Peyer's patch (tissue), 4 donors: ENCODE measurements at places on chromosomes 16 and 17. TPM values are rescaled to one million over a fixed set of nuclear protein-coding genes. Genes with fewer than 3 reads are reported as not detected.
A peak's percentile ranks its signal among the peaks of the same experiment; 100 is the strongest.

KRTAP9-2 gene
- not detected for total RNA-seq

CNTNAP1 gene
- total RNA-seq: 1.1 TPM

ACSM5 gene
- total RNA-seq: 3.1 TPM

SYNRG gene
- 42.5 TPM for total RNA-seq

ELMO3 gene
- 119 TPM for total RNA-seq

MAPT gene
- total RNA-seq: 1.6 TPM

CALB2 gene
- 3.6 TPM for total RNA-seq

RDM1 gene
- 1.9 TPM for total RNA-seq

KRT16 gene
- not detected for total RNA-seq

DNA sequence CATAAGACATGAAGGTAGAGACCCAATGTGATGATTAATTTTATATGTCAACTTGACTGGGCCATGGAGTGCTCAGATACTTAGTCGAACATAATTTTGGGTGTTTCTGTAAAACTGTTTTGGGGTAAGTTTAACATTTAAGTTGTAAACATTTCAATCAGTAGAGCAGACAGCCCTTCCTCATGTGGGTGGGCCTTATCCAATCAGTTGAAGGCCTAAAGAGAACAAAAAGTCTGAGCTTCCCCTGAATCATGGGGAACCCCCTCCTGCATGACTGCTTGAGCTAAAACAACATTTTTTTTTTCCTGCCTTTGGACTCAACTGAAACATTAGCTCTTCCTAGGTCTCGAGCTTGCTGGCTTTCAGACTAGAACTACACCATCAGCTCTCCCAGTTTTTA is 327.3 kb upstream of the SOX9 start:
- no peak for DNase-seq

DNA sequence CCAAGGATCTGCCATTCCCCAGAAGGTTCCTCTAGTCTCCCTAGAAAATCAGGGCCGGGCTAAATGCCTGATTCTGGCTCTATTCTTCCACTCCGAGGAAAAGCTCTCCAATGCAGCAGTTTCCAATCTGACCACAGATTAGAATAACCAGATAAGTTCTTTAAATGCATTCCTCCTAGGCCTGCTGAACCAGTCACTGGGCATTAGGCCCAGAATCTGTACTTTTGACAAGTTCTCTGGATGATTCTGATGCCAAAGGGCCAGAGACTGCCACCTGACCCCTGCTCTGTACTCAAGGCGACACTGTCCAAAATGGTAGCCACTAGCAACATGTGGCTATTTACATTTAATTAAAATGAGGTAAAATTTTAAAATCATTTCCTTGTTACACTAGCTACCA is 22.3 kb downstream of the MAP3K14 start:
- DNase-seq: no peak

- no peak for DNase-seq
Observed at GRCh38 chr16:66446737-66447136, 19.6 kb downstream of the BEAN1 start.

DNA sequence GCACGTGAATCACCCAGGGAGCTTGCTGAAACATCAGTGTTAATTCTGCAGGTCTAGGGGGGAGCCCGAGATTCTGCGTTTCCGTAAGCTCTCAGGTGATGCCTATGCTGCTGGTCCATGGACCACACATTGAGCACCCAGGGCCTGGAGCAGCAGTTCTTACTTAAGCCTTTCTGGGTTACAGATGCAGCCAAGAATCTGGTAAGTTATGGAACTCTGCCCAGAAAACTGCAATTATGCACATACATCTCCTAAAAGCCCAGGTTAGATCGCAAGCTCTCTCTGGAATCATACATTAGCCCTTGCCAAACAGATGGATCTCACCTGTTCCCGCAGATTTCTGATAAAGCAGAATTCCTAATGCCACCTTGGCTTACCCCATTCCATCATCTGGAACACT is 265.9 kb upstream of the SALL1 start:
- no peak for DNase-seq

DNA sequence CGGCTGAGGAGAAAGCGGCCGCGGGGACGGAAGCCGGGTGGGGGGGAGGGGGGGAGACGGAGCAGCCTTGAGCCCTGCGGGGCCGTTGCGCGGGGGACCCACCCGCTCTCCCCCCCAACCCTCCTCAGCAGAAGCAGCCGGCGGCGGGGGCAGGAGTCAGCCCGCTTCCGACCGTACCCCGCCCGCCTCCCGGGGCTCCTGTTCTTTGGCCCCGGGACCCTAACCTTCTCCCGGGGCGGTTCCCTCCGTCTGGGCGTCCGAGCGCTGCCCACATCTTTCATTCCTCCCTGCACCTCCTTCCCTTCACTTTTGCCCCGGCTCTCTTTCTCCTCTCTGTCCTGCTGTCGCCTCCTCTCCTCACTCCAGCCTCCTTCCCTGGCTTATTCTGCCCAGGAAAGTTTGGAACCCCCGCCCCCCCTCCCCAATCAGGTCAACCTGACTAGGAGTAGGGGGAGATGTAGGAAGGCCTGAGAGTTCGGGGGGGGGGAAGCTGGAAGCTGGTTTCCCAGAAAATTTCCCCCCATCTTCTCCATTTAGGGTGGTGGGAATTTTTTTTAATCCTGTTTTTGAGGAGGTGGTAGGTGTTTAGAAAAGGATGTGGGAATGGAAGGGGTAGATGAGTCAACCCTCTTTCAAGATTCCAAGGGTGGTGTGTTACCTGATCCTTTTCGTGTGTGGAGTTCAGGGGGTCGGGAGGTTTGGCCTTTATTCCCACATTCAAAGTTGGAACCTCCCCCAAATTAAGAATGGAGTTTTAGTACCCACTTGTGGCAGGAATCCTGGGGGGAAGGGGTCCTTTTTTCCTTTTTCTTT is 427 bp upstream of the NLK start:
- no peak for DNase-seq

- DNase-seq: no peak
Observed at GRCh38 chr16:24580665-24581064, 41.3 kb downstream of the RBBP6 start.

DNA sequence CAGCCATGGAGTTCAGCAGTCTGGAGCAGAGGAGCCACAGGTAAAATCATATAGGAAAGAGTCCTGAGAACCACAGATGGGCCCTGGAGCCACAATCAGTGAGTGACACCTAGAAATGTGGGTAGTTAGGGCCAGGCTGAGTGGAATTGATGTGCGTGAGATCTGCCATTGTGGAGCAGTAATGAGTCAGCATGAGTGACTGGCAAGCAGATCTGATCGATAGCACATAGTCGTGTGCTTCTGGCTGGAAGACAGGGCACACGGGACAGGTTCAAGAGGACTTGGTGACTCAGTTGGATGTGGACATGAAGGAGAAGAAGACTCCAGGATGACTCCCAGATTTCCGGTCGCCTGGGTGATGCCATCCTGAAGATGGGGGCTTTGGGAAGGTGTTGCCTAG is 12.3 kb downstream of the ADORA2B start:
- DNase-seq: no peak

GRCh38 chr17:72387969-72388368 is 267.1 kb downstream of the SOX9 start:
- no peak for DNase-seq

DNA sequence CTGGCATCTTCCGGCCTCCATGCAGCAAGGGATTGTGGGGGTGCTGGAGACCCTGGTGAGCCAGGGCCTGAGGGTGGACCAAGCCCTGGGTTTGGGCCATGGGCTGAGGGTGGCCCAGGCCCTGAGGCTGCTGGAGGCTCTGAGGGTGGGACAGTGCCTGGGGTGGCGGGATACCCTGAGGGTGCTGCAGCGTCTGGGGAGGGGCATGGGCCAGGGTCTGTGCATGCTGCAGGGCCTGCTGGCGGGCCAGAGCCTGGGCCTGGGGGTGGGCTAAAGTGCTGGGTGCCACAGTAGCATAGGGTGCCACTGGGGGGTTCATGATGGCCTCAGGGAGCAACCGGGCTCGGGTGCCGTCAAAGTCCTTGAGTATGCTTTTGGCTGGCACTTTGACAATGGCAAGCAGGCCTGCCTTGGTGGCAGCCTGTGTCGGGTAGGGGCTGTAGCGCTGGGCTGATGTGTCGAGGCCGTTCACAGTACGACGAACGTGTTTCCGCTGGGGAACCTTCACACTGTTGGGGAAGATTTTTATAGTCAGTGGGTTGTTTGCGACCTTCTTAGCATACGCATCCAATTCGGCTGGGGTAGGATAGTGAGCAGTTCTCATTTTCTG is 15.6 kb downstream of the TRAF4 start:
- no peak for DNase-seq

GRCh38 chr16:26395700-26396099 is 671.0 kb upstream of the C16orf82 start:
- DNase-seq: no peak

DNA sequence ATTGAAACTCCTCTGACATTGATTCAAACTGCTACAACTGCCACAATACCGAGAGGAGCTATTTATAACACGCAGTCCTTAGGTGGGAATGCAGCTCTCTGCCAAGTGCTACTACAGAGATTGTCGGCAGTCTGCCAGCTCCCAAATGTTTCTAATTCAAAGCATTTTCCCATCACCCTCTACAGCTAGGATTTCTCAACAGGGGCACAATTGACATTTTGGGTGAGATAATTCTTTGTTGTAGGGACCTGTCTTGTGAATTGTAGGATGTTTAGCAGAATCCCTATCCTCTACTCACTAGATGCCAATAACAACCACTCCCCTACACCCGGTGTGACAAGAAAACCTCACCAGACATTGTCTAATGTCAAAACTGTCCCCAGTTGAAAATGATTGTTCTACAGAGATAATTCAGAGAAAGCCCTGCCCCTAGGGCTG is 7.8 kb upstream of the N4BP1 start:
- DNase-seq: no peak

DNA sequence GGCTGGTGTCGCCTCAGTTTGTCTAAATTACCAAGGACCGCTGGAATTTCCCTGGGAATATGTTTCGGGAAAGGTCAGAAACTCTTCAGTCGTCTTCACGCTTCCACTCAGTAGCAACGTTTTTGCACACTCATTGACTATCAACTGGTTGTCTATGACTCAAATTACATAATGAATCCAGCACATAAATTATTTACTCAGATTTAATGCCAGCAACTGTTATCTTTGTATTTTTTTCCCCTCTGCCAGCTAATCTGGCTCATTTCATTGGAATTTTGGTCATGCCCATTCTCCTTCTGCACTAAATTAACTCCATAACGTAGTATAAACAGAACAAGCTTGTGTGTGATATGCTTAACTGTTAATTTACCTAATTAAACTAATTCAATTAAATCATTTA is 372.7 kb upstream of the ZFHX3 start:
- no peak for DNase-seq

DNA sequence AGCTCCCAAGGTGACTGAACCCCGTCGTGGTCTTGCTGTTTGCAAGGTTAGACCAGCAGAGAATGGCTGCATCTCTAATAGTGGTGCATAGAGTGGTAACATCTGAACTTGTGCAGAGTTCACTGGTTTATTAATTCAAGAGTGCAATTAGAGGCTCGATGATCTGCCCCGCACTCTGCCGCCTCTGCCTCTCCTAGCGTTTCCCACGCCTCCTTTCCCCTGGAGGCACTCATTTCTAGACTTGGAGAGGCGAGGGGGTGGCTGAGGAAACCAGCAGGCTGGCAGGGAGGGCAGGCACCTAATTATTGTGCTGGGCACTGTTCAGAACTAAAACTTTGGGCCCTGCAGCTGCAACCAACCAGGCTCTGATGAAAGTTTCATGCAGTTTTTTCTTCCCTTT is 363.5 kb upstream of the EEF2KMT start:
- no peak for DNase-seq

GRCh38 chr17:17364338-17364667 is 61.1 kb downstream of the NT5M start:
- DNase-seq: no peak

GRCh38 chr17:7294614-7295153 is at the start of gene YBX2:
Gene YBX2, minus strand, starts transcription at chr17:7294639. Its CDS starts 139 bp downstream, at chr17:7294500.
- peak; percentile 98 for DNase-seq

GRCh38 chr17:78450696-78451345 is 72.4 kb downstream of the PGS1 start:
- DNase-seq: no peak

DNA sequence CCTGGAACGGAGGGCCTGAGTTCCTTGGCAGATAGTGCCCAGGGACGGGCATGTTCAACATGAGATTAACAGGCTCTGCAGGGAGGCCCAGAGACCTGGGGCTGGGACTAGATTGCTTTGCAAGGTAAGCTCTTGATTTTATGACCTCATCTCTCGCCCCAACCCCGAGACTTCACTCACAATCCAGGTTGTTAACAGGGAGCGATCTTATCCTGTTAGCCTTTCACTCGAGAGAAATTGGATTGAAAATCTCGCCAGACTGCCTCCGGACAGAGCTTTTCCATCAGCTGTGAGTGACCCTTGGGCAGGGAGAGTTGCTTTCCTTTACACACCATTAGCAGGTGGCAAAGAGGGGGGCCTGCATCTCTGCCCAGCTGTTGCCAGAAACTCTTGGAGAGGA is 521.7 kb upstream of the EEF2KMT start:
- DNase-seq: no peak

DNA sequence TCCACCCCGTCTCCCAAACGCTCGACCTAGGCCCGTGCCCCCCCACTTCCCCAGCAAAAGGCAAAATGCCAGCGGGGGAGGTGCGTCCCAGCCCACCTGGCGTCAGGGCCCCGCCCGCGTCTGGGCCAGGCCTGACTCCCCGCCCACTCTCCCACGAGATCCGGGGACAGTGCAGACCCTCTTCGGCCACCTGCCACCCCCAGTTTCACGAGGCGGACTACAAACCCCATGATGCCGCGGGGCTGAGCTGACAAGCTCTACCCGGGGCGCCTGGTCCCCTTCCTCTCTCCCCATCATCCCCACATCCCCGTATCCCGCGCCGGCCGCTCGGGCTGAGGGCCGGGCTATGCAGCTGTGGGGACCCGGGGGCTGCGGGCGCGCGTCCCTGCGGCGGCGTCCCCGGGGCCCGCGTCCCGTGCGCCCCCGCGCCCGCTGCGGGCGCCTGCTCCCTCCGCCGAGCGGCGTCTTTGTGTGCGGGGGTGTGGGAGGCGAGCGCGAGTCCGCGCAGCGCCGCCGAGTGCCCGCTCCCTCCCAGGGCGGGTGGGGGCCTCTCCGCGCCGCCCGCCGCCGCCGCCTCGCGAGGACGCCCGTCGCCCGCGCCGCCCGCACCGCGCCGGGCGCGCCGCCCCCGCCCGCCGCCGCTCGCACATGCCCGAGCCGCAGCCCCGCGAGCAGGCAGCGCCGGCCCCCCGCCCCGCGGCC is at the start of gene ANKRD13B:
ANKRD13B (plus strand) TSS at position 283 of the 702 bp plus-strand sequence. CDS start 490 bp downstream, outside the sequence.
- no peak for DNase-seq

DNA sequence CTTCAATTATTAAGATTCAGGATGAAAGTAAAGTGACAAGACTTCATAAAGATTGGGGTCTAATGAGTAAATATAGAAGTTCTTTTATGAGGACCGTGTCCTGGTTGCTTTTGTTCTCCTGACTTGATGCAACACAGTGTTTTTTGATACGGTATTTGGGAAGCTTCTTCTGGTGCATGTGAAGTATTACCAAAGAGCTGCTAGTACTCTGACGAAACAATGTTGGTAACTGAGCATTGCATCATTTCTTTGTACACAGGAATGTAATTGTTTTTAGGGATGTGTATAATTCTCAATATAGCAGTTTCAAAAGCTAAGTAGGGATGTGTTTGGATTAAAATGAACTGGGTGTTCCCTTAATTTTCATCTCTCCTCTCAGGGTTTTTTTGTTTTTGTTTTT is 15.9 kb downstream of the KPNB1 start:
- DNase-seq: no peak

- DNase-seq: peak; percentile 72
Observed at GRCh38 chr16:85570735-85571562, 42.2 kb upstream of the GSE1 start.
